IMR-90 (cell line): ENCODE measurements at places on chromosomes 2 and 18. TPM values are rescaled to one million over a fixed set of nuclear protein-coding genes. Genes with fewer than 3 reads are reported as not detected.

CTDP1 gene
- 17.5 and 17.6 TPM in 2 replicates for total RNA-seq

NT5C1B gene
- not detected in 2 replicates for total RNA-seq

ATRAID gene
- 138 and 144 TPM in 2 replicates for total RNA-seq

GCG gene
- not detected in 2 replicates for total RNA-seq

CRYGD gene
- total RNA-seq, result not detected in 2 replicates

FEV gene
- total RNA-seq, result not detected in 2 replicates

G6PC2 gene
- not detected in 2 replicates for total RNA-seq

TCF7L1 gene
- total RNA-seq, result 0.72 and 1.1 TPM in 2 replicates

GRCh38 chr2:181341855-181342600, 115.2 kb upstream of the ITGA4 start:
- no peak for DNase-seq

DNA sequence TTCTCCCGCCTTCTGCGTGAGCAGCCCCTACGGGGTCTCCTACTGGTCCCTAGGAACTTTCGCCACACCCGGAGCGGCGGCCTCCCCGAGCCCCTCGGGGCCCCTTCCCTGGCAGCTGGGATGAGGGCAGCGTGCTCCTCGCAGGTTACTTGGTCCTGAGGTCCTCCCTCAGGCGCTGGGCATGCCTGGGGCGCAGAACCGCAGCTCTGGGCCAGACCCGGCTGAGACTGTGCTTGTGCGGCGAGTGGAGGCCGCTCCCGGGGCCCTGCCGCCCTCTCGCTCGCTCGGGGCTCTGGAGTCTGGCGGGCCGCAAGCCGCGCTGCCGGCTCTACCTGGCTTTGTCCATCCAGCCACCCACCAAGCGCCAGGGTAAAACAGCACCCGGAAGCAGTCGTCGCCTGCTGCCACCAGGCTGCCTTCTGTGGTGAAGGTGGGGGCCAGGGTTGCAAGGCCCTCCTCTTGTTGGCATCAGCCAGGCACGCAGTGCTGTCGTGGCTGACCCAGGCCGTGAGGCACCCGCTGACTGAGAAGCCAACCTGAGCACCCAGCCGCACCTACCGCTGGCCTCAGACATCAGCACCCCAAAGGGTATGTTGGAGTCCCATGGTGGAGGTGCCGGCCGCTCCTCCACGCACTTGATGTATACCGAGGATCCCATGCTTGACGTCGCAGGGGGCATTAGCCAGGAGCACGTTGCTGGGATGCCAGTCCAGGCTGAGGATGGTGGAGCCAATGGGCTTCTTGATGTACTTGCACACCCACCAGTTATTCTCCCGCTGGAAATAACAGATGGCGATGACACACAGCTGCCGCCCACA, 46.1 kb upstream of the PTH2R start:
- DNase-seq, result no peak

GRCh38 chr2:209772290-209772685, 656 bp downstream of the UNC80 start:
- DNase-seq, result no peak

DNA sequence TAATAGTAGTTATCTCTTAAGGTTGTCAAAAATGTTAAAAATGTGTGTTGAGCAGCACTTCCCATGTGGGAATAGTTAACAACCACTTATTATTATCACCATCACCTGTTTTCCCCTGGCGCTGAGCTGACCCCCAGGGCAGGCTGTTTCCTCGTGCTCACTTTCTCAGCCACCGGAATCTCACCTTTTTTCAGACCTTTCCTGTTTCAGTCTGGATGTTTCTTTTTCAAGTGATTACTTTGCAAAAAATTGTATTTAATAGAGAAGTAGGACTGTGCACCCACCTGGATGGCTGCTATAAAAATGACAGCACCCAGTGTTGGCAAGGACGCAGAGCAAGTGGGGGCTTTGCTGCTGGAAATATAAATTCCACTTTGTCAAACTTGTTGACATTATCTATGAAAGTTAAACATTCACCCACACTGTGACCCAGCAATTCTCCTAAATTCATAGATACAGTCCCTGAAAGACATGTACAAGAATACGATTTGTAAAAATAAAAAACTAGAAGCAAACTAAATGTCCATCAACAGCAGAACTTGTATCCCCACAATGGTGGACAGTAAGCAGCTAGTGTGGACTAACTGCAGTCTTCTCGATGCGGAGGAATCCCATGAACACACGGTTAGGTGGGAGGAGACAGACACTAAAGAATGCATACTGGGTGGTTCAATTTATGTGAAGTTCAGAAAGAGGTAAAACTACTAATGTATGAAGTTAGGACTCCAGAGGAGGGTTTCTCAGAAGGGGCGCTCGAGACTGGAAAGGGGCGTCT, 66.5 kb downstream of the SOWAHC start:
- DNase-seq, result no peak

DNA sequence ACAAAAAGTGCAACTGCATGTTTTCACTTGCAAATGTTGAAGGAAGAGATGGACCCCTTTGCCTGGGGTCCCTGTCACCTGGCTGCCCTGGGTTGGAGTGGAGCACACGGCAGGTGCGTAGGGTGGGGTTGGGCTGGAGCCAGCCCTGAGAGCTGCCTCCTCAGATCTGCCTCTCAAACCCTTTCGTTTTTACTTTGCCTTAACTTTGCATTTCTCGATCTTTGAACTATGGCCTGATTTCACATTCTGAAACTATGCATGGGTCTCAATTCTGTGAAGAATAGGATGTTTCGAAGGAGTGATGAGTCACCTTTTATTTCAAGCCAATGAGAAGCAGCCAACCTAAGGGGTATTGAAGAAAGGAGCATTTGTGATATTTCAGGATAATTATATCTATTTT, 132.8 kb downstream of the ACOXL start:
- peak; percentile 6 for DNase-seq
